T1000 (cell line): ENCODE measurements at places on chromosomes 2 and 18.

DNA sequence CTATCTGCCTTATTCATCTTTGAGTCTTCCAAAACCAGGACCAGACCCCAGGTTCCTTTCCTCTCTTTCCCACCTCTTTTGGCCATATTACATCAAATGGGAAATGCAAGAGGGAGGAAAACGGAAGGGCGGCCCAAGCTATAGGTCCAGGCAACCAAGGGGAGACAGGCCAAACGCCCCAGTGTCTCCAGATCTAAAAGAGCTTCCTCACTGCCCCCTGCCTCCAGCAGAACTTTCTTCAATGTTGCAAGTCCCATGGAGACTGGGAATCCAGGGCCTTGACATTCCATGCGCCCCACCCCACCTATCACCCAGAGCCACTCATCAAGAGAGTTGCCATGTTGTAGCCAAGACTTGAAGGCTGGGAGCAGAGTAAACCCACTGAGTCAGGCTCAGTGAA is 15.4 kb downstream of the TNS1 start:
- DNase-seq, result no peak

GRCh38 chr18:5627776-5628511 is 84.1 kb upstream of the EPB41L3 start:
- no peak for DNase-seq

GRCh38 chr2:88865801-88866371 is 174.4 kb downstream of the RPIA start:
- no peak for DNase-seq

GRCh38 chr2:31302940-31303563 is 69.1 kb downstream of the EHD3 start:
- no peak for DNase-seq

- no peak for DNase-seq
Observed at GRCh38 chr18:58349650-58350049, 279.2 kb downstream of the ALPK2 start.

DNA sequence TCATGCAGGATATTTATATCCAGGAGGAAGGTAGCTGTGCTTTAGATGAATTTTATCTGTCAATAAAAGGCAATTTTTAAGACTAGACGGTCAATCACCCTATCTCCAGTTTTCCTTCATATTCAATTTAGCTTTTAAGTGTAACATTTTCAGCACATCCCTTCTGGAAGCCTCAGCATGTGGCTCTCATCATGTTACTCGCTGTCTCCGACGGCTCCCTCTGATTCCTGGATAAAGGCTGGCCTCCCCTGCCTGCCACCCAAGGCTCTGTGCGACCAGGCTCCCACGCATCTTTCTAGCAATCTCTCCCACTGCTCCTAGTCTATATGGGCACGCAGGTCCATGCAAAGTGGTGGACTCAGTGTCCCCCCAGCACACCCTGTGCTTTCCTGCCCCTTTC is 84.5 kb downstream of the MEP1B start:
- no peak for DNase-seq

- no peak for DNase-seq
Observed at GRCh38 chr2:111169924-111170323, 49.2 kb downstream of the BCL2L11 start.

DNA sequence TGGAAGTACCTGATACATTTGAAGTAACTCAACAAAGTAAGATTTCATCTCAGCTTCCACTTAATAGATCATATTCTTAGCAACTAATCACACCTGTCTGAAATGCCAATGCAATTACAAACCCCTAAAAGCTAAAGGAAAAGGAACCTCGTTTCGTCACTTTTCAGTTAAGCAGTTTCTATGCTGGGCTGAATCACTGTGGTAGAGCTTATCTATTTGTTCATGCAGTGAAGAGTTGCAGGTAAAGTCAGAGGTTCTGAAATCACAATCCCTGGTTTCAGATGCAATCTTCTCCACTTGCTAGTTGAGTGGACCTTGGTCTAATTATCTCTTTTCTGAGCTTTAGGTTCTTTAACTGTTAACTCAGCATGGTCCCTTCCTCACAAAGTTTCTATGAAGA is 6.3 kb downstream of the HRH4 start:
- no peak for DNase-seq

- DNase-seq, result no peak
Observed at GRCh38 chr2:85413592-85414420, 3.6 kb upstream of the CAPG start.
